ENCODE measurements at places on chromosomes 6 and 20.

GRCh38 chr6:29974901-29975560, 32.7 kb downstream of the HLA-A start:
- DNase-seq, result peak; percentile 29

DNA sequence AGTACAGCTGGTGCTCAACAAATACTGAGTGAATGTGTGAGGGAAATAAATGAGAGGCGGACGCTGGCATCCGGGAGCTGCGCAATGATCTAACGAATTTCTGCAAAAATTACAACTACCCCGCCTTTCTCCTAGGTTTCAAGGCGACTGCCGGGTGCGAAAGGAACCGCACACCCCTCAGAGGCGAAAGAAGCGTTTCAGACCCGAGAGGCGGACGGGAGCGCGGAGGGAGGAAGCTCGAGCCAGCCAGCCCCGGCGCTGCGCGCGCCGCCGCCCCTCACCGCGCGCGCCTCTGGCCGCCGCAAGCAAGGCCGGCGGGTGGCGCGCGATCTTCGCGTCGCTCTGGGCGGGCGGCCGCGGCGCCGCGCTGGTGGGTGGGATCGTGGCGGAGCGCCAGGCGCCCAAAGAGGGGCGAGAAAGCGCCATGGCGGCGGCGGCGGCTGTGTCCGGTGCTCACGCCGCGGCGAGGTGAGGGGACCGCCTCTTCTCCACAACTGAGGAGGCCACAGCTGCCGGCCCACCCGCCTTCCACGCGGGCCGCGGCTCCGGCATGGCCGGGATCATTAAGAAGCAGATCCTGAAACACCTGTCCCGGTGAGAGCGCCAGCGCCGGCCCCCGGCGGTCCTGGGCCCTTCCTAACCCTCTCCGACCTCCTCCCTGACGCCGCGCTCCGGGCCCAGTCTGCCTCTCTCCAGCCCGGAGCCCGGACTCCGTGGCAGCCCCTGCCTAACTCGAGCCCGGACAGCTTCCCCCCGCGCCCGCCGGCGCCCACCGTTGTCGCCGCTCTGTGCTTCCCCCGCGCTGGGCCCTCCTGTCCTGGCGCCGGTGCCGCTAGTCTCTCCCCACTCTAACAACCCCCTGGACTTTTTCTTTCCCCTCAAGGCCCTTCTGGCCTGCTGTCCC, at the start of gene BLTP3A:
Gene BLTP3A, plus strand, starts transcription at position 383 of the 904 bp plus-strand sequence. Its CDS starts 168 bp downstream, at position 551.
- DNase-seq, result peak; percentile 96

GRCh38 chr20:38255393-38255792, 5.1 kb downstream of the KIAA1755 start:
- no peak for DNase-seq

DNA sequence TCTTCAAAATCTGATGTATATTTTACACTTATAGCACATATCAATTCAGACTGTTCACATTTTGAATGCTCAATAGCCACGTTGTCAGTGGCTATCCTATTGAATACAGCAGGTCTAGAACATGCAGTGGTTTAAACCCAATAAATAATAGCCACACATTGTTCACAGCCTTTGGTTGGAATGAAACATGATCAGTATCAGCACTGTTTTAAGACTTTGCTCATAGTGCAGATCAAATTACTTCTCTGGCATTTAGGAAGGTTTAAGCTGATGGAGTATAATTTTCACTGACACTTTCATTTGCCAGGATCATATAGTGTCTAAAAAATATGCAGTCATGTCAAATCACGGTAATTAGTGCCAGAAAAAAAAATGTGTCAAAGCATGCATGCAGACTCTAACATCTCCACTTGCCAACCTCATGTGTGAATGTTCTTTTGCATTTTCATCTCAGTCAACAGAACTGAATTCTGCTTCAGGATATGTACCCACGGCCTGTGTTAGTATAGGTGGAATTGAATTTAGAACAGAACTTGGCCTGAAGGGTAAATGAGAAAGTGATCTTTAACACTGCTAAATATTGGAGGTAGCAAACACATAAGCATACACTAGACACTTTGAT, 184.1 kb downstream of the SLC24A3 start:
- no peak for DNase-seq
